ENCODE measurements at places on chromosomes 12 and 14. TPM values are rescaled to one million over a fixed set of nuclear protein-coding genes. Genes with fewer than 3 reads are reported as not detected.

Gene COL2A1
- not detected for total RNA-seq

- H3K36me3 ChIP-seq = no peaks in the 10 kb centered on the region
- H3K4me1 ChIP-seq = no peaks in the 10 kb centered on the region
- no peaks in the 10 kb centered on the region for H3K27me3 ChIP-seq
- no peak overlapping the region for H3K4me3 ChIP-seq
- H3K27ac ChIP-seq = no peak overlapping the region
Measured at GRCh38 chr14:39884091-39884490, 451.9 kb upstream of the FBXO33 start.

- DNase-seq = no peak
- H3K36me3 ChIP-seq = peaks cover 15% of the 10 kb centered on the region
- H3K4me3 ChIP-seq = no peak overlapping the region
- no peak overlapping the region for H3K27ac ChIP-seq
- peaks cover 30% of the 10 kb centered on the region for H3K4me1 ChIP-seq
- H3K27me3 ChIP-seq = no peaks in the 10 kb centered on the region
Measured at GRCh38 chr12:119666226-119666795, 1.6 kb upstream of the PRKAB1 start.

GRCh38 chr12:93108985-93109384, 179.9 kb upstream of the EEA1 start:
- H3K27ac ChIP-seq = no peak overlapping the region
- no peak for DNase-seq
- H3K27me3 ChIP-seq = no peaks in the 10 kb centered on the region

DNA sequence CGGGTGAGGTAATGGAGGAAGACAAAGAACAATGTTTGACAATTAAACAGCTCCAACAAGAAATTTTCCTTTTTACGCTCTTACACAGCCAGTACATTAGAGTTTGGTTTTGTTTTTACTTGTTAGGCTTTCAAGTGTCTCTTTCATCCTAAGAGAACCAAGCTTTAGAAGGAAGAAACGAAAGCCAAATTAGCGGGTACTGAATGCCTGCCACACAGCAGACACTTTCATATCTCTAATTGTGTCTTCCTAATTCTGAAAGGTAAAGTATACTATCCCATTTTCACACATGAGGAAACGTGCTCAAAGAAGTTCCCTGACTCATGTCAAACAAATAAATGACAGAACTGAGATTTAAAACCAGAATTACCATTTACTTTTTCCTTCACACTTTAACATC, 65.0 kb downstream of the CDK17 start:
- no peak overlapping the region for H3K27ac ChIP-seq
- DNase-seq = no peak
- H3K36me3 ChIP-seq = peaks cover 15% of the 10 kb centered on the region
- no peak overlapping the region for H3K4me3 ChIP-seq

DNA sequence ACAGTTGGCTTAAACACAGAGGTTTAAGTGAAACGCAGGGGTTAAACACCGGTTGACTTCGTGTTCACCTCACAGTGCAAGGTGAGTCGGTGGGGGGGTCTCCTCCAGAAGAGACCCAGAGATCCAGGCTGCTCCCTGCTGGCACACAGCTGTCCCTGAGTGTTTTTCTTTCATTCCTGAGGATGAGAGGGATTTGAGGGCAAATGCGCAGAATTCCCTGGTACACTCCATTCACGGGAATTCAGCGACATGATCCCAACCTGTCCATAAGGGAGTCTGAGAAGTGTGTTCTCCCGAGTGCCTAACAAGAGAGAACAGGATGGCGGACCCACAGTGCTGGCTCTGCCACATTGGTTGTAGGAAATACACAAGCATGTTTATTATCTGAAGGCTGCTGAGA, 107.2 kb upstream of the ESRRB start:
- no peaks in the 10 kb centered on the region for H3K27me3 ChIP-seq
- no peak overlapping the region for H3K4me3 ChIP-seq
- H3K36me3 ChIP-seq = no peaks in the 10 kb centered on the region
- no peak for DNase-seq
- H3K4me1 ChIP-seq = peaks cover 3% of the 10 kb centered on the region

GRCh38 chr12:55002355-55002754, 17.4 kb upstream of the NEUROD4 start:
- DNase-seq = no peak
- H3K36me3 ChIP-seq = no peaks in the 10 kb centered on the region
- H3K4me3 ChIP-seq = no peak overlapping the region
- H3K27ac ChIP-seq = no peak overlapping the region

DNA sequence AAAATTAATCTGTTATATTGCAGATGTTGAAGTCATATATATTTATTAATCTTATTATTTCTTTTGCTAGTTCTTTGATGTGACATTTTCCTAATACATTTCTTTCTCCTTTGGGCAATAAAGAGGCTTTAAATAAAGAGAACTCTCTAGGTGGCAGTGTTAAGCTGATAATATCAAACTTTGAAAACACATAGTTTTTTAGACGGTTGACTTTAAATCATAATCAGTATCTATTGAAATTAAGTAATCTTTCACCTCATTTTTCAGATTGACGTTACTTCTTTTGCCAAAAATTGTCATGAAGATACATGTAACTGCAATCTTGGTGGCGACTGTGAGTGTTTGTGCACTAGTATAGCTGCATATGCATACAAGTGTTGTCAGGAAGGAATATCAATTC, 130.8 kb upstream of the PTPRQ start:
- no peaks in the 10 kb centered on the region for H3K4me1 ChIP-seq
- H3K4me3 ChIP-seq = no peak overlapping the region
- H3K27me3 ChIP-seq = no peaks in the 10 kb centered on the region
- no peak overlapping the region for H3K27ac ChIP-seq

Gene PLEKHG7
- not detected for total RNA-seq

- no peaks in the 10 kb centered on the region for H3K27me3 ChIP-seq
- no peaks in the 10 kb centered on the region for H3K4me1 ChIP-seq
- no peak for DNase-seq
- no peaks in the 10 kb centered on the region for H3K36me3 ChIP-seq
- H3K27ac ChIP-seq = no peak overlapping the region
Measured at GRCh38 chr12:24748326-24748725, 200.6 kb downstream of the BCAT1 start.

DNA sequence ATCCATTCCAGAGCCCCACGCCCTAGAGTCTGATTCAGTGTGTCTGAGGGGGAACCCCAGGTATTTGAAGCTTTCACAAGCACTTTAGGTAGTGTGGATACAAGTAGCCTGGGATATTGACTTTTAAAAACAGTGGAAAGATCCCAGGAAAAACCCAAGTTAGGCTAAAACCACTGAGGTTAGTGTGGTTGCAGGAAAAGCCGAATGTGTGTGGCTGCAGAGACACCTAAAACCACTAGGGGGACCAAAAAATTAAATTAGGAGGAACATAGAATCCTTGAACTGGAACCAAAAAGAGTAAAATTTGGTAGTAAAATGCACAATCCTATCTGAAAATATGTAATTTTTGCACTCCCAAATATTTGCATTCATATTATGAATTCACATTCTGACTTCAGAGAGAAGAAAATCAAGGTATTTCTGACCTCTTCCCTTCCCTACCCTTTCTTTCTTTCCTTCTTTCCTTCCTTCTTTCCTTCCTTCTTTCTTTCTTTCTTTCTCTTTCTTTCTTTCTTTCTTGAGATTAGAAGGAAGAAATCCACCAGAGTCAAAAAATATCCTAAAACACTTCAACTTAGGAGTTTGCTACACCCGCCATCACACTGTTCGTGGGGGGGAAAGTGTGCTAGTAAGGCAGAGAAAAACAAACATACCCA, 37.8 kb downstream of the SLCO1A2 start:
- no peaks in the 10 kb centered on the region for H3K36me3 ChIP-seq
- no peak overlapping the region for H3K27ac ChIP-seq
- no peaks in the 10 kb centered on the region for H3K4me1 ChIP-seq
- H3K4me3 ChIP-seq = no peak overlapping the region
- H3K27me3 ChIP-seq = no peaks in the 10 kb centered on the region
- DNase-seq = no peak

Gene DPPA3
- total RNA-seq = not detected

Gene TMEM132C
- 0.64 TPM for total RNA-seq

- H3K4me1 ChIP-seq = no peaks in the 10 kb centered on the region
- no peak for DNase-seq
- no peaks in the 10 kb centered on the region for H3K27me3 ChIP-seq
Measured at GRCh38 chr12:120051535-120051934, 62.5 kb downstream of the BICDL1 start.

DNA sequence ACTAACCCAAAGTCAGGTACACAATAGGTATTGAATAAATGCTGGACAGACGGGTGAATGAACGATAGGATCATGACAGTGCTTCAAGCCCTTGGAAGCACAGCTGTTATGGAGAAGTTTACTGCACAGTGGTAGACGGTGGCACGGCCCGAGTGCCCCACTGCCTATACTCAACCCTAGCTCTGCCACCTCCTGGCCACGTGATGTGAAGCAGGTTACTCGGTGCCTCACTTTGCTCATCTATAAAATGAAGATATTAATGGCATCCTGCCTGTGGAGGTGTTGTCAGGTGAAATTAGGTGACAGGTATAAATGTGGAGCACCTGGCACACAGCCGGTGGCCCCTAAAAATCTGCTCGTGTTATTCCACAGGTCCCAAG, 5.8 kb downstream of the ASB2 start:
- H3K27me3 ChIP-seq = no peaks in the 10 kb centered on the region
- no peaks in the 10 kb centered on the region for H3K36me3 ChIP-seq
- DNase-seq = no peak
- peak overlapping the region; percentile 17 for H3K27ac ChIP-seq

Gene FBRSL1
- total RNA-seq = 49.5 TPM

Gene CLEC4D
- 1.1 TPM for total RNA-seq

GRCh38 chr12:132511516-132512196, 21.7 kb downstream of the FBRSL1 start:
- no peak overlapping the region for H3K4me3 ChIP-seq
- H3K4me1 ChIP-seq = peaks cover 9% of the 10 kb centered on the region
- no peak for DNase-seq

Gene LRTM2
- total RNA-seq = not detected

Gene ZNF268
- 25.4 TPM for total RNA-seq

Gene WDR89
- 12.4 TPM for total RNA-seq

GRCh38 chr14:51422704-51423103, 182.7 kb downstream of the TMX1 start:
- no peak overlapping the region for H3K4me3 ChIP-seq
- no peak overlapping the region for H3K27ac ChIP-seq
- no peaks in the 10 kb centered on the region for H3K36me3 ChIP-seq
- no peak for DNase-seq
- no peaks in the 10 kb centered on the region for H3K27me3 ChIP-seq

- no peak for DNase-seq
- H3K4me3 ChIP-seq = no peak overlapping the region
- H3K27ac ChIP-seq = no peak overlapping the region
- no peaks in the 10 kb centered on the region for H3K27me3 ChIP-seq
Measured at GRCh38 chr12:109948368-109948767, 47.8 kb downstream of the GIT2 start.

Gene AKAP3
- 1.9 TPM for total RNA-seq

DNA sequence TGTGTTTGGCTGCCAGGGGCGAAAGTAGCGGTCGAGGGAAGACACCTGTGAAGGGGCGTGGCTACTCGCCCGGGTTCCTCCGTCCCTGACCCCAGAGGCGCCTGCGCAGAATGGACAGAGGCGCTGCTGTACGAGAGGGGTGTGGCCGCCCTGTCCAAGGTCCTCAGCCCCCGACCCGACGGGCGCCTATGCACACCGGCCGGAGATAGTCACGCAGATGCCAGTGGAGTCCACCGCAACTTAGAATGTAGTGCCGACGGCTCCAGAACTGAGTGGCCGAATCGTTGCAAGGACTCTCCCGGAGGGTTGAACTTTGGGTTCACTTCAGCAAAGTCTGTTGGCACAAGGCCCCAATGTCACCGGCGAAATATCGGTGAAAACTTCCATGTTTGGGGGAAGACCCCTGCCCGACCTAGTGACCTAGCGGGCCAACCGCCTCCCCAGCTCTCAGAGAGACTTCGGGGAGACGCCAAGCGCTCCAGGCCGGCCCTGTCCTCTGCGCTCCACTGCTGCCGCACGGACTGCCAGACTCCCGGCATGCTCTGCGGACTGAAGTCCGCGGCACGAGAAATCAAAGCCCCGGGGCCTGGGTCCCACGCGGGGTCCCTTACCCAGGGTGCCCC, 541 bp upstream of the RNU6-7 start:
- peak overlapping the region; percentile 91 for H3K4me3 ChIP-seq
- peak; percentile 95 for DNase-seq
- no peaks in the 10 kb centered on the region for H3K27me3 ChIP-seq
- peaks cover 7% of the 10 kb centered on the region for H3K4me1 ChIP-seq

Gene AMDHD1
- total RNA-seq = 1.4 TPM

Gene RNASE3
- not detected for total RNA-seq

DNA sequence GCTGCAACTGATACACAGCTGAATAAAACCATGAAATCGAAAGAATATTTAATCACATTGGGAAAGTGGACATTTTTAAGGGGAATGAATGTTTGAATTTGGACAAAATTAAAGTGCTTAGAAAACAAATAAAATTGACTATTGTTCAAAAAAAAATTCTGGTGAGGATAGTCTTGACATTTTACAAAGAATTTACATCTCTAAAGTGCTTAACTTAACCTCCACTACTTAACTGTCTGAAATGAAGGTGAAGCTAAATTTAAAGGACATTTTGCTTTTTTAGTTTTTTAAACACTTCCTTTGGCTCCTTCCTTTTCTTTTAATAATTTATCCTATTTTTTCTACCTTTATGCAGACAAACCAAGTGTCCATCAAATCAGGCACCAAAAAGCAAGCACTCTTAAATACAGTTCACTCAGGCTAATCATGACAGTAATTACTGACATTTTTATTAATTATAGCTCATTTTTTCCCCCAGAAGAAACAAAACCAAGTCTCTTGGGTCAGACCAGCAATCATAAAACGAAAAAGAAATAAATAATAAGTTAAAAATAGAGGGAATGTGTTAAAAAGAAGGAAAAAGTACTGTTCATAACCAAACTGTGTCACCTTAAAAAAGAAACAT, 5.7 kb upstream of the CCND2 start:
- peaks cover 25% of the 10 kb centered on the region for H3K27me3 ChIP-seq
- H3K36me3 ChIP-seq = no peaks in the 10 kb centered on the region
- no peak overlapping the region for H3K4me3 ChIP-seq
- DNase-seq = no peak

DNA sequence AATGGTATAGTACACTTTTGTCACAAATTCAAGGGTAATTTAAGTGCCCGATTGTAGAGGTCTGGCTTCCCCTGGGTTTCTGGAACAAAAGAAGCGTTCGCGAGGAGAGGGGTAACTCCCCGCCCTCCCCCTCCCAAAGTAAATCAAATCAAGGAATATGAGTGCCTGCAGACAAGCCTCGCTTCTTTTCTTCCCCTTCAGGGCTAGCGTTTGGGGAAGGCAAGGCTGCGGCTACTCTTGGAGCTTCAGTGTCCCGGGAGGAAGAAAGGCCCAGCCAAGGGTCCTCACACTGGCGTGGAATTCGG, 456 bp upstream of the TMPO start:
- peak overlapping the region; percentile 92 for H3K27ac ChIP-seq
- H3K4me3 ChIP-seq = peak overlapping the region; percentile 96
- H3K4me1 ChIP-seq = peaks cover 15% of the 10 kb centered on the region

GRCh38 chr12:48765753-48766162, 23.1 kb downstream of the ADCY6 start:
- no peak overlapping the region for H3K4me3 ChIP-seq
- H3K4me1 ChIP-seq = peaks cover 22% of the 10 kb centered on the region
- H3K27ac ChIP-seq = no peak overlapping the region
- DNase-seq = no peak

GRCh38 chr14:101520621-101521472, 40.4 kb upstream of the DIO3 start:
- no peak for DNase-seq
- H3K36me3 ChIP-seq = no peaks in the 10 kb centered on the region
- no peak overlapping the region for H3K27ac ChIP-seq
- no peak overlapping the region for H3K4me3 ChIP-seq
- H3K4me1 ChIP-seq = peaks cover 30% of the 10 kb centered on the region
- no peaks in the 10 kb centered on the region for H3K27me3 ChIP-seq

GRCh38 chr12:51907856-51908425, 637 bp downstream of the ACVRL1 start:
- peak overlapping the region; percentile 58 for H3K4me3 ChIP-seq
- H3K27ac ChIP-seq = peak overlapping the region; percentile 86

Data from upper lobe of right lung (tissue), 1 donor.